Cardiac ventricle fibroblast (primary cell): ENCODE measurements at places on chromosomes 12 and 14. TPM values are rescaled to one million over a fixed set of nuclear protein-coding genes. Genes with fewer than 3 reads are reported as not detected.

Gene KRT3
- total RNA-seq = not detected in 2 replicates

Gene ASIC1
- 20.7 and 30.7 TPM in 2 replicates for total RNA-seq

Gene POTEM
- total RNA-seq = not detected in 2 replicates

Gene TMEM52B
- not detected in 2 replicates for total RNA-seq

Gene DCTN2
- total RNA-seq = 155 and 187 TPM in 2 replicates

Gene CLEC4A
- 0.20 TPM in 1 of 2 replicates, not detected in the other for total RNA-seq

Gene TSPAN8
- total RNA-seq = 0.59 and 1.00 TPM in 2 replicates

Gene KRT75
- total RNA-seq = not detected in 2 replicates

Gene TSHR
- not detected in 2 replicates for total RNA-seq
